ENCODE measurements at places on chromosomes 6 and 20. TPM values are rescaled to one million over a fixed set of nuclear protein-coding genes. Genes with fewer than 3 reads are reported as not detected.

SLC4A11 gene
- not detected for total RNA-seq

- no peak for DNase-seq
These were observed 382.0 kb downstream of the TAF4 start for GRCh38 chr20:61683721-61684120.

ANKEF1 gene
- 0.41 TPM for total RNA-seq

ME1 gene
- 18.5 TPM for total RNA-seq

DNA sequence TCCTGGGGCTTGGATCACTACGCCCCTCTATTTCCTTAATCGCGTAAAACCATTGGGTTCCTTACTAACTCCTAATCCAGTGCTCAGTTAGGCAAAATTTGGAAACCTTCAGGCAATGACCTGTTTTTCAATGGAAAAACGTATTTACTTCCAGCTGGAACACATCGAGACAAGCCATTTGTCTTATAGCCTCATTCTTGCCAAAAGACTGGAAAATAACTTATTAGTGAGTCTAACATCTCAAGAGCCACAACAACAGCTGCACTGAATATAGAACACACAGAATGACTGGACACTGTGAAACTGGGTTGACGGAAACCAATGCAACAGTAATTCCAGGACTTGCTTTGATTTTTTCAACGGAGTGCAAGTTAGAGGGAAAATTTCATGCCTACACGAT lies 125.2 kb upstream of the MAP3K7 start:
- no peak for DNase-seq

SLC17A1 gene
- not detected for total RNA-seq

ULBP1 gene
- not detected for total RNA-seq

CD109 gene
- 22.9 TPM for total RNA-seq

DCDC2 gene
- not detected for total RNA-seq

DNA sequence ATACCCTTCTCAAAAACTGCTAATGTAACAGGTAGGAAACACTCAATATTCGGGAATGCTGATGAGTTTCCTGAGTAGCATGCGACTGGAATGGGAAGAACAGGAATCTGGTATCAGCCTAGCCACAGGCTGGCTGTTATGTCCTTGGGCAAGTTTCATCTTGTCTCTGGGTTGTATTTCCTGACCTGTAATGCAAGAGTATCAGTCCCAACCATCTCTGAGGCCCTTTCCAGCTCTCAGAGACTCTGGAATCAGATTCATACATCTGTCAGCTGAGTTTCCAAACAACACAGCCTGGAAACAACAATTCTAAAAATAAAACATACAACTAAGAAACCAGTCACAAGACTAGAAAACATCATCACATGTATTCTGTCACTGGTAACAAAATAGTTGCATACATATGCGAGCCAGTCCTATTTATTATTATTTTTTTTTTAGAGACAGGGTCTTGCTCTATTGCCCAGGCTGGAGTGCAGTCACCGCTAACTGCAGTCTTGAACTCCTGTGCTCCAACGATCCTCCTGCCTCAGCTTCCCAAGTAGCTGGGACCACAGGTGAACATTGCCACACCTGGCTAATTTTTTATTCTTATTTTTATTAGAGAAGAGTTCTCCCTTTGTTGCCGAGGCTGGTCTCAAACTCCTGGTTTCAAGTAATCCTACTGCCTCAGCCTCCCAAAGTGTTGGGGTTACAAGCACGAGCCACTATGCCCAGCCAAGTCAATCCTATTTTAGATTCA lies 16.7 kb upstream of the TFAP2A start:
- no peak for DNase-seq

GRCh38 chr6:31621991-31622390 lies 1.5 kb downstream of the PRRC2A start:
- no peak for DNase-seq

CRISP2 gene
- not detected for total RNA-seq

DNA sequence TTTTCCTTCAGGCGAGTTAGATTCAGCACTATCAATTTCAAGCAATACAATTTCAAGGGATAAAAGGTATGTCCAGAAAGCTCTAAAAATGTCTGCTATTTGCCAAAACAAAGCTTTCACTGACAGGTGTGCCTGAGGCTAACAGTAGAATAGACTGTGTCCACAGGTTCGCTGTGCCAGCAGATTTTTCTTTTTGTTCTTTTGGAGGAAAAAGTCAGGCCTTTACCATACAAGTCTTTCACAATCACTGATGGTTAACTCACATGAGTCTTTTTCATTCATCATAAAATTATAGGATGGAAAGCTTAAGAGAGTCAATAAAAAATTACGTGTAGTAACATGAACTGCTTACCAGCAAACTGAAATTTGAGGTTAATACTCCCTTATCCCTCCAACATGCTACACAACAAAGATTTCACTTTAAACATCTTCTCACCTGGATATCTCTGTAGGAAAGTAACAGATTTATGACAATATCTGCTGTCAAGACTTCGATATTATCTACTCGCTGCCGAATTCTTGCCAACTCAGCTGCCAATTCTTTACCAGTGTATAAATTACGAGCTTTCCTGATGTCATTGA lies 95.4 kb downstream of the MAP3K5 start:
- no peak for DNase-seq

- DNase-seq: no peak
These were observed 42.2 kb upstream of the STXBP5 start for GRCh38 chr6:147161974-147162495.

DNA sequence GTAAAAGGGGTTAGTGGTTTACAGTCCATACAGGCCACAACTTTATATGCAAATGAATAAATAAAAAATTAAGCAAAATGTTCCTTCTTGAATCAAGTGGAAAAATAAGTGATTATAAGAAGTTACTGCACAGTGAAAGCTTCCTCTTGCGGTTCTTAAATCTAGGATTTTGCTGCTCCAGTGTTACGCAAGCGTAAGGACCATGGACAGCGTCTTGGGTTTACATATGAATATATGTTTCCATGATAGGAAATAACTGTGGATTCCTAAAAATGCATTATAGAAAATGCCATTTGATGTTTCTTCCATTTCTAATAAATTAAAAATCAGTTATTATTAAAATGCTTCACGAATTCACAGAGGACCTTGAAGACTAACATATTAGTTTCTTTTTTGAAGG lies 176.6 kb upstream of the POU3F2 start:
- DNase-seq: no peak

GLP1R gene
- 0.14 TPM for total RNA-seq

DNA sequence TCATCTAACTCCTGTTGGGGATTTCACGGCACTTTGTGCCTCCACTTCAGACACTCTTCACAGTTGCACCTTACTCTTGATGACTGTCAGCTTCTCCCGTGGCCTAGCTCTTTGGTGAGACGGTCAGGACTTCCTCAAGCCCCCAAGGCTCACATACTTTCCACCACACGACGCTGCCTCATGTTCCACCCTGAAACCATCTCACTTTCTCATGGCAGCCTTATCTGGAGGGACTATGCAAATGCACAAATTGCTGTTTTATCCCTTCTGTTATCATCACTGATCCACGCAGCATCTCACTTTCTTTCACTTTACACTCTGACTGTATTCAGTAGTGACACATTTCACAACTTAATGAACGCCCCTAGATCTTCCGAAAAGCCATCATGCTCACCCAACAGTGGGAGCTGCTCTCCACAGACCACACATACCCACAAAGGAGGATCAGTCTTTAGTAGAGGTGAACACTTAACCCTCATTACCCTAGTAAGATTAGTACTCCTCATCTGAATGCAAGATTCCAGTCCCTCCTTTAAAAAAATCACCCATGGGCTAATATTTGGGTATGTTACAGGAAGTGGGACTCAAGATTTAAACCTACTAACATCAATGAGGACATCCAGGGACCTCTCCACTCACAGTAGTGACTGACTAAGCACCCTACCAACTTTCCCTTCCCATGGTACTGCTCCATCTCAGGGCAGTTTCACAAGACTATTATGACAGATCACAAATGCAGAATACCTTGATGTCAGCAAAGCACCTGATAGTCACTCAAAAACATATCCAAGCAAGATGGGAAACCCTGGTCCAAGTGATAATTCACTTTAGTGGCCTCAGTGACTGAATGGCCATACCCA lies 35.4 kb downstream of the FYN start:
- DNase-seq: no peak

DNA sequence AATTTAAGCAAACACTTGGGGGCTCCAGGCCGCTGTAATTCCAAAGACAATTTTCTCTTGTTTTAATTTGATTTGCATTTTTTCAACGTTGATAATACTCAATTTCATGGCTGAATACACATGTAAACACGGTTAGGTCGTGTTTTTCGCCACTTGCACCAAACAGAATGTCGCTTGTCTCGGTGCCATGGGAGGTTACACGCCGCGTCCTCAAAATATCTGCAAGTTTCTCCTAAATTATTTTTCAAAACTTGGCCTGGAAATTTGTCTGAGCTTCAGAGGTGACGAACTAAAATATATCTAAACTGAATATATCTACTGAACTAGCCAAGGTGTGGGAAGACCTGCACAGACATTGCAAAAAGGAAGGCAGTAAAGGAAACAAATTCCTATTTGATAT lies 15.0 kb downstream of the FOXA2 start:
- no peak for DNase-seq

GRCh38 chr6:21905531-21905930 lies 312.0 kb downstream of the SOX4 start:
- no peak for DNase-seq

DNA sequence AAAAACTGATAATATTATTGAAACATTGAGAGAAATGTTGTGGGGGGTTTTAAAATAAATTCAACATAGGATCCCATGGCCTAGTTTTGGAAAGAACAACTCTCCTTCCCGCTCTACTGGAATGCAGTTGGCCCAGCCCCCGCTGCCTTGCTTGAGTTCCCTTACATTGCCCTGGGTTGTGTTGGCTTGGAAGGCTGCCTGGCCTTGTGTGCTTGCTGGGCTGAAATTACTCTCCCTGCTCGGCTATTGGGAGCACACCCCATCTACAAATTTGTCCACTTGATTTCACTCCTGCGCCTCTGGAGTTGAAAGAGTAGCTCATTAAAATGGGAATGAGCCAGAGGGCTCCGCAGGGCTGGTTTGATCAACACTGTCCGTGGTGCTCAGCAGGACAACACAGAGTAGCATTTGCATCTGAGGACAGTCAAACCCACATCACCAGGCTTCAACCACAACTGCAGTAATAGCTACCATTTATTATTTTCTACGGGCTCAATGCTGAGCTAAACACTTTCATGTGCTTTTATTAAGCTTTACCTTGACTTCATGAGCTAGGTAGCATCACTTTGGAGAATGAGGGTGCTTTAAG lies 35.2 kb downstream of the DOK5 start:
- DNase-seq: no peak

SPATA25 gene
- total RNA-seq: 7.5 TPM

BACH2 gene
- 1.4 TPM for total RNA-seq

DNA sequence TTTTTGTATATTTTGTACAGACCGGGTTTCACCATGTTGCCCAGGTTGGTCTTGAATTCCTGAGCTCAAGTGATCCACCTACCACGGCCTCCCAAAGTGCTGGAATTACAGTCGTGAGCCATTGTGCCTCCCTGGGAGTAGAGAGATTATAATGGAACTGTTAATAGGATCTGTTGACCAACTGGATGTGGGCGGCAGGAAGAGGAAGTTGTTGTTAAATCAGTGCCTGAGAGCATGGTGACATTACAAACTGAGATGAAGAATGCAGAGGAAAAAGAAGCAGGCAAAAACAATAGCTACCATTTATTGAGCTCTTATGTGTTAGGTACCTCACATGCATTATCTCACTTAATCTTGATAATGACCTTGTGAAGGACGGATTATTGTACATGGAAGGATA lies 9.2 kb upstream of the L3MBTL3 start:
- no peak for DNase-seq

GRCh38 chr6:107611094-107611810 lies 121.3 kb downstream of the SOBP start:
- DNase-seq: no peak

SMLR1 gene
- total RNA-seq: not detected

- no peak for DNase-seq
These were observed 79.4 kb downstream of the DACT2 start for GRCh38 chr6:168240160-168240559.

ZBTB24 gene
- total RNA-seq: 6.0 TPM

TMEM244 gene
- total RNA-seq: not detected

- no peak for DNase-seq
These were observed 239.8 kb upstream of the SULF2 start for GRCh38 chr20:48025051-48025515.

DNA sequence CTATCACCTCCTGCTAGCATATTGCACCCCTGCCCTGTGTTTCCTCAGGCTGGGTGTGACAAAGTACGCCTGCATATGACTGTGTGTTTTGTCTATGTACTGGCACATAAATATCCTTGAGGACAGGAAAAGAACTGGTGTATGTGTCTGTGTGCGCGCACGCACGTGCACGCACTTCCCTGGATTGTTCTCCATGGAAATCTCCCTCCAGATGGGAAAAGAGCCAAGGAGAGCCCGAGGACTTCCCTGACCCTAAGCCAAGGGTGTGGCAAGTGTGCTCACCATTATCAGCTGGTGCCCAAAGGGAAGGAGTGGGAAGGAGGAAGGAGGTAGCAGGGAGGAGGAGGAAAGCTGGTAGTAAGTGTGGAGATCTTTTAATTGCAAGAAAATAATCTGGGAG lies 117.6 kb downstream of the HIVEP2 start:
- DNase-seq: no peak

NNAT gene
- total RNA-seq: 105 TPM

DNA sequence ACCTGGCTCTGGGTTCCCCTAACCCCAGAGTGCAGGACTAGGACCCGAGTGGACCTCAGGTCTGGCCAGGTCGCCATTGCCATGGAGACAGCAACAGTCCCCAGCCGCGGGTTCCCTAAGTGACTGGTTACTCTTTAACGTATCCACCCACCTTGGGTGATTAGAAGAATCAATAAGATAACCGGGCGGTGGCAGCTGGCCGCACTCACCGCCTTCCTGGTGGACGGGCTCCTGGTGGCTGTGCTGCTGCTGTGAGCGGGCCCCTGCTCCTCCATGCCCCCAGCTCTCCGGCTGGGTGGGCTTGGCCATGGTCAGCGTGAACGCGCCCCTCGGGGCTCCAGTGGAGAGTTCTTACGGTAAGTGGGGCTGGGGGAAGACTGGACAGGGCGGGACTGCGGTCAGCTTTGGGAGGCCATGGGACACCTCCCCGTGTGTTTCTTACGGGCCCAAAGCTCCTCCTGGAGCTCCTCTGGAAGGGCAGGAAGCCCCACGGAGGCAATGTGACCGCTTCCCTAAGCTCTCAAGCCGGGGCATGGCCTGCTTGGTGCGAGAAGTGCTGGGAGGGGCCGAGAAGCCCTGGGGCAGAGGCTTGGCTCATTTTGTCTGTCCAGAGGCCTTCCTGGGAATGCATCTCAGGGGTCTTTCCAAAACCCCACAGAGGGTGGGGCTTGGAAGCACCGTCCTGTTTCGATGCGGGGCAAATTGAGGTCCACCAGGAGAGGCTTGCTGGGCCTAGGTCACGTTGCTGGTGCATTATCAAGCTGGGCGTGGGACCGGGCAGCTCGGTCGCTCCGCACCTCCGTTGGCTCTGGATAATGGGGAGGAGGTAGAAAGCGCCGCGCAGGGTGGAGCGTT lies at the start of gene HNF4A:
TSS of gene HNF4A (plus strand) at position 202 of the 855 bp plus-strand sequence. CDS start at position 308, 106 bp downstream.
- DNase-seq: no peak

Measured in sigmoid colon (tissue), 7 donors.